ENCODE measurements at places on chromosomes 3 and 15.

GRCh38 chr15:41827880-41828806, at the start of gene JMJD7:
JMJD7 (plus strand) TSS chr15:41828092; CDS start chr15:41828125, 33 bp downstream.
- DNase-seq, result peak; percentile 99

GRCh38 chr3:73188707-73189106, 127.2 kb downstream of the EBLN2 start:
- no peak for DNase-seq

DNA sequence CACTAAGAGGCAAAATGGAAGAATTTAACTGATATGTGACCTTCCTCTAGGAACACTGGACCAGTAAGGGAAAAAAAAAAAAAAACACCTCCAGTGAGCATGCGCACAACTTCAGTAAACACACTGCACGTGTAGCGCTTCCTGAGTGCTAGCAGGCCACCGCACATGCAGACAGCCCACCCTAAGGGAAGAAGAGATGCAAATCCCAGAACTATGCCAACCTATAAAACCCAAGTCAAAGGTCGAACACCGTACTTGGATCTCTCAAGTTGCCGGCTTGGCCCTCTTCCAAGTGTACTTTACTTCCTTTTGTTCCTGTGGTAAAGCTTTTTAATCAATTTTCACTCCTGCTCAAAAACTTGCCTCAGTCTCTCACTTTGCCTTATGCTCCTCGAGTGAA, 64.5 kb upstream of the CADPS start:
- no peak for DNase-seq

GRCh38 chr15:39587096-39587721, 6.3 kb downstream of the THBS1 start:
- DNase-seq, result no peak

DNA sequence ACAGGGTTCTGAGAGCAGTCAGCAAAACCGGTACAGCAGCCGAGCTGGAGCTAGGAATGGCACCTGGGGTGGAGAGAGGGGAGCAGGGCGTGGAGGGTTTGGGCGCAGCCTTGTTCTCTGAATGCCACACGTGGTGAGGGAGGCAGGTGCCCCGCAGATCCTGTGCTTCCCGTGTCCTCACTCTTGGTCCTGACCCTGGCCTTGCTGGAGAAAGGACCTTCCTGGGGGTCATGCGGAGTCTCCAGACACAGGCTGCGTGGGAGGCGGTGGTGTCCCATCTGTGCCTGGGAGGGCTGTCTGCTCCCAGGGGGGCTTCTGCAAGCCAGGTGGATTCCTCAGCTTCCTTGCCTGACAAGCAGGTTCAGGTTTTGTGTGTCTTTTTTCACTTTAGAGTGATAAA, 244.7 kb upstream of the LYSMD4 start:
- no peak for DNase-seq
